ENCODE measurements at places on chromosomes 7 and 10. TPM values are rescaled to one million over a fixed set of nuclear protein-coding genes. Genes with fewer than 3 reads are reported as not detected.

DNA sequence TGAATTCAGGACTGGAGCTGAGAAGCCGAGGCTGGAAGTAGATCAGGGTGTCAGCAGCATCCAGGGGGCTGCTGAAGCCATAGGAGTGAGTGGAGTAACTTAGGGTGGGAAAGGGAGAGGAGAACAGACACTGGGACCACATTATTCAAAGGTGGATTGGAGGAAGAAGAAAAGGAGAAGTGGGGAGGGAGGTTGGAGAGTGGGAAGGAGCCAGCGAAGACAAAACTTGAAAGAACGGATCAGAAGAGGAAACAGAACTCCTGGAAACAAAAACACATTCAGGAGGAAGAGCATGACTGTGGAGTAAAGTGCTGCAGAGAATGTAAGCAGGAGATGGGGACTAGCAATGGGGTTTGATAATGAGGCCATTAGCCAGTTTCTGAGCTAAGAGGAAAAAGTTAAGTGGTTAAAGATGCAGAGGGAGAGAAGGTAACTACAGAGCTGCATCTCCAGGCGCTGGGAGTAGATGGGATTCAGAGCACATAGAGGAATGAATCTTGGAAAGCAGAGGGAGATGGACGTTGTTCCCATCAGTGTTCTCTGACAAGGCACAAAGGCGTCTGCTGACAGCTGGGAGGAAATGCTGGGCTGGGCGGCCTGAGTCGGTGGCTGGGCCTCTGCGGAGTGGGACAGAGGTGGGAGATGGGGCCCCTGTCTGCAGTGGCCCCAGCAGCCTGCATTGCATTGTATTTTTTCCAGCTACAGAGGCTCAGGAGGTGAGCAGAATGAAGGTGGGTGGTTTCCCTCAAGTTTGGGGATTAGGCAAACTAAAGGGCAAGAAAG, 63.1 kb upstream of the LEP start:
- DNase-seq = no peak

GRCh38 chr10:69810675-69811397, 9.1 kb downstream of the COL13A1 start:
- DNase-seq = no peak

GRCh38 chr10:123373591-123373990, 219.4 kb downstream of the BUB3 start:
- no peak for DNase-seq

DNA sequence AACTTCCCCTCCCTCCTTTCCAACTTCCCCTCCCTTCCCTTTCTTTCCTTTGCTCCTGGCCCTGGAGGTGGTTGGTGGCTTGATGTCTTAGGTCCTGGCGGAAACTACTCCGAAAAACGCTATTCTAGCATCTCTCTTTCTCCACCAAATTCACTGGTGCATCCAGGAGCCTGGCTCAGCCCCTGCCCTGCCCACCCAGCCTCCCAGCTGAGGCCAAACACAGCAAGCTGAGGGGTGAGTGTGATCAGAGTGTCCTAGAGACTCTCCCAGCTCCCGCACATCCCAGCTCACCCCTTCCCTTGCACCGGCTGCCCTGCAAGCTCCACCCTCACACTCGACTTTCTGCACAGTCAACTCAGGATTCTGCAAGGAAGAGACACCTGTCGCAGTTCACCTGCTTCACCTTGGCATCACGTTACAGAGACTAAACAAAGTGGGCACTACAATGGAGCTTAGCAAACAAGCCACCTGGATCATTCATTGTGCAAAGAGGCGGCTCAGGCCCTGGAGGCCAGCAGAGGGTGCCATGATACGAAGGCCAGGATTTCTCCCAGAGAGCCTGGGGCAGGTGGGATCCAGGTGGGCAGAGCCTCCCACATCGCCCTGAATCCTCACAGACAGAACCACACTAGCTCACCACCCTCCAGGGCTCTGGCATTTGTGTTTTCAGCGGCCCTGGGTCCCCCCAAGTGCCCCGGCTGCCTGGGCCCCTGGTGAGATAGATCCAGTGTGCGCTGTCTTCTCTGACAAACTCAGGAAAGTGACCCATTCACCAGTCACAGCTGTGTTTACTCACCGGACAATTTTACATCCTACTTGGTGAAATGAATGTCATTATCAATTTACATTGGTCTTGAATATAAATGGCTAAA, 169.6 kb downstream of the TCERG1L start:
- DNase-seq = no peak

DNA sequence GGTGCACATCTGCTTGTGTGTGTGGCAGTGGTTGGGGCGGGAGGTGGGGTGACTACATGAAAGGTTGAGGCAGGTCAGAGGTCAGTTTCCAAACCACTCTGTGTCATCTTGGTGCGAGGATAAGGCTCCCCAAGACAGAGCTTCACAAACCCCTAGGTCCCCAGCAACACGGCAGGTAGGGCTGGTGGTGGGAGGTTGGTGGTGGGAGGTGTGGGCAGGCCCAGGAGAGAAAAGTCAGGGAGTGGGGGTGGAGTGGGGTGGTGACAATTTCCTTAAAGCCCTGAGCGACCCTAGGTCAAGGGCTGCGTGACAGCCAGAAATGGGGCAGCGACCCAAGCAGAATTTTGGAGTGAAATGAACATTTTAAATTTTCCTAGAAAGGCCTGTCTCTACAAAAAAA, 1.6 kb upstream of the STRA8 start:
- no peak for DNase-seq

Gene STRIP2
- 0.12 TPM for total RNA-seq

Gene ZNF853
- total RNA-seq = 25.9 TPM

Gene PPP1R17
- total RNA-seq = not detected

DNA sequence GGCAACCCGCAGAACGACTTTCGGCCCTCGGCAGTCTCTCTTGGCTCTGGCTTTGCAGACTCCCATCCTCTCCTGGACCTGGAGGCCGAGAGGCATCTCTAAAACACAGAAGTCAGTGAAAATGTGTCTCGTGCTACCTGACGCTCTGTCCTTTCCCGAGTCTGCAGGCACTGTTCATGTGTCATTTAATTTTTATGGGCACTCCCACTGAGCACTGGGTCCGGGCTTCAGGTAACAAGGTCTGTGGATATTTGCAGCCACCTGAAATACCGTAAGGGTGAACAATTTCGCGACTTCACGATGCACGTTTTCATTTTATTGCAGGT, 96.8 kb downstream of the GLRX3 start:
- no peak for DNase-seq

DNA sequence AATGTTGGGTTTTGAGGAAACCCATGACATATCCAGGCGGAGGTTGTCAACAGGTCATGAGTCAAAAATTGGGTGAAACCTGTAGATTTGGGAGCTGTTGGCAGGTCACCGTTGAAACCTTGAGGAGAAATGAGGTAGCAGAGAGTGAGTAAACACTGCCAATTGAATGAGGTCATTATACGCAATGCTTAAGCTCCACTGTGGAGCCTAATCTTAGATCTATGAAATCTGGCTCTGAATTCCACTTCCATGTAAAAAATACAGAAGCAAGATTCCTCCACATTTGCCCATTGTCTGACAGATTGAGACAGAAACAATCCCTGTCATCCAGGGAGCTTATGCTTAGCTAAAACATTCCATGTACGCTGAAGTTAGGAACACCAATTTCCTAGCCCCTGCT, 76.0 kb upstream of the IL6 start:
- no peak for DNase-seq

DNA sequence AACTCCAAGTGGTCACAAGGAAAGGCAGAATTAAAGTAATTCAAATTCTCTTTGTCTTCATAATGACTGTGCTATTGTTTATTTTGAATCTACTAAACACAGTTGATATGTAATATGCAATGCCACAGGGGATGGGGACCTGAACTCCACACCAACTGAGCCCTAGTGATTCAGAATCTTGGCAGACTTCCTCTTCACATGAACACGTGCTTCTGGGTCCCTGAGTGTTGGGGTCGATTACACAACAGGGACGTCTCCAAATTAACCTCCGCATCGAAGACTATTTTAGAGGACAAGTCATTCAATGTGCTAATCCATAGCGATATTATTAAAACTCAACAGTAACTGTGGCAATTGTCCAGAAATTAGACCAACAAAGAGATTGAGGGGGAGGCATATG, 95.3 kb upstream of the CARD11 start:
- DNase-seq = no peak

Gene TMEM270
- total RNA-seq = not detected

GRCh38 chr7:28005075-28005846, 175.3 kb downstream of the JAZF1 start:
- no peak for DNase-seq

DNA sequence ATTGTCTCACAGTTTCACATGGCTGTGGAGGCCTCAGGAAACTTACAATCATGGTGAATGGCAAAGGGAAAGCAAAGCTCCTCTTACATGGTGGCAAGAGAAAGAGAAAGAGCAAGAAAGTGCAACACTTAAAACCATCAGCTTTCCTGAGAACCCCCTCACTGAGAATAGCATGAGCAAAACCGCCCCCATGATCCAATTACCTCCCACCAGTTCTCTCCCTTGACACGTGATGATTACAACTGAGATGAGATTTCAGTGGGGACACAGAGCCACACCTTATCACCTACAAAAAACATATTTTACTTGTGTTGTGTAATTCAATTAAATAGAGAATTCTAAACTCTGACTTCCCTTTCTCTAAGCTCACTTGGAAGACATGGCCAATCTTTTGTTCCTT, 80.2 kb downstream of the SEMA3C start:
- DNase-seq = no peak

- no peak for DNase-seq
These were observed 512.5 kb downstream of the ETV1 start for GRCh38 chr7:13476881-13477444.

DNA sequence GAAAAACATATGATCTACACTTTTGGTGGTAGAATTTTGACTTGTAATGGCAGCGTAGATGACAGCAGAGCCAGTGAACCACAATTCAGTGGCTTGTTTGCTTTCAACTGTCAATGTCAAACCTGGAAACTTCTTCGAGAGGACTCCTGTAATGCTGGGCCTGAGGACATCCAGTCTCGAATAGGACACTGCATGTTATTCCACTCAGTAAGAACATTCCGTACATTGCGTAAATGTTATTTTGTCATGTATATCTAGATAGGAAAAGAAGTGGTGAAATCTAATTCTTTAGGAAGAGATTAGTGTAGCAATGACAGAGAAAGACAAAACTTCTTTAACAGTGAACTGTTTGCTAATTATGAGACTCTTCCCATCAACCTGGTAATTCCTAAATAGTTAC, 112.9 kb downstream of the PODXL start:
- DNase-seq = no peak

Gene CLRN3
- total RNA-seq = not detected

Gene SORBS1
- total RNA-seq = 16.8 TPM
